NCI-H2081 (cell line): ENCODE measurements at places on chromosomes 7 and 10.

GRCh38 chr7:158056761-158057160 is 530.9 kb downstream of the PTPRN2 start:
- DNase-seq = no peak

DNA sequence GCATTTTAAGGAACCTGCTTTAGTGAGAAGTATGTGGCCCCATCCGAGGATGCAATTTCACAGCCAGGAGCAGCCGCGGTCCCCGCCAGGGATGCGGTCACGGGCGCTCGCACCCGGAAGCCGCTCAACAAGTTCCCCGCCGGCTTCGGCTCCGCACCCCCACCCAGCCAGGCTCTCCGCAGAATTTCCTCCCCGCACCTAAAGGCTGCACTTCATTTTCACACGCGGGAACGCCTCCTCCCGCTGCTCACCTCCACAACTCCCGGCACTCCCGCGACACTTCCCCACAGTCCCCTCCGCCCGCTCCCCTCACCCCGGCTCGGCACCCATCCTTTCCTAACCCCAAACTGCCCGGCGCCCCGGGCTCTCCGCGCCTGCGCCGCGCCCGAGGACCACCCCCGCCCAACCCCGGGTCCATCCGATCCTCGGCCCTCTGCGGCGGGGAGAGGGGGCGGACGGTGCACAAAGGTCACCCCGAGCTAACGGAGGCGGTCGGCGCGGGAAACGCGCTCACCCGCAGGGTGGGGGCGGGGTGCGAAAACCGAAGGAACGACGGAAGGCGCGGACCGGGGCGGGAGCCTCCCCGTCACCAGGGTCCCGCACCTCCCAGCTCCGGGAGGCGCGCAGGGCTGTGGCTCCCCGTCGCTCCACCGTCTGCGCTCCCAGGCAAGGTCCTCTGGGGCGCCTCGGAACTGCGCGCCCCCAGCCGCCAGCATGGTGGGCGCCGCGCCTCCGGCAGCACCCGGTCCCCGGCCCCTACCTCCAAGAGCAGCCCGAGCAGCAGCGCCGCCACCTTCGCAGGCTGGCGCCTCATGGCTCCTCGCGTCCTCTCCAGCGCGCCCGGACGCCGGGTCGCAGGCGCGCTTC is 558 bp downstream of the VOPP1 start:
- peak; percentile 60 for DNase-seq

- DNase-seq = no peak
Measured at GRCh38 chr10:86043236-86043635, 323.4 kb downstream of the GRID1 start.

GRCh38 chr7:74498996-74499834 is 45.5 kb downstream of the GTF2IRD1 start:
- no peak for DNase-seq

- no peak for DNase-seq
Measured at GRCh38 chr10:22243321-22243720, 25.5 kb upstream of the EBLN1 start.

- DNase-seq = no peak
Measured at GRCh38 chr10:7027237-7027912, 383.5 kb downstream of the SFMBT2 start.

- no peak for DNase-seq
Measured at GRCh38 chr10:70668454-70668970, 3.8 kb upstream of the ADAMTS14 start.
